Urothelium cell line (cell line): ENCODE measurements at places on chromosomes 6 and 20.

DNA sequence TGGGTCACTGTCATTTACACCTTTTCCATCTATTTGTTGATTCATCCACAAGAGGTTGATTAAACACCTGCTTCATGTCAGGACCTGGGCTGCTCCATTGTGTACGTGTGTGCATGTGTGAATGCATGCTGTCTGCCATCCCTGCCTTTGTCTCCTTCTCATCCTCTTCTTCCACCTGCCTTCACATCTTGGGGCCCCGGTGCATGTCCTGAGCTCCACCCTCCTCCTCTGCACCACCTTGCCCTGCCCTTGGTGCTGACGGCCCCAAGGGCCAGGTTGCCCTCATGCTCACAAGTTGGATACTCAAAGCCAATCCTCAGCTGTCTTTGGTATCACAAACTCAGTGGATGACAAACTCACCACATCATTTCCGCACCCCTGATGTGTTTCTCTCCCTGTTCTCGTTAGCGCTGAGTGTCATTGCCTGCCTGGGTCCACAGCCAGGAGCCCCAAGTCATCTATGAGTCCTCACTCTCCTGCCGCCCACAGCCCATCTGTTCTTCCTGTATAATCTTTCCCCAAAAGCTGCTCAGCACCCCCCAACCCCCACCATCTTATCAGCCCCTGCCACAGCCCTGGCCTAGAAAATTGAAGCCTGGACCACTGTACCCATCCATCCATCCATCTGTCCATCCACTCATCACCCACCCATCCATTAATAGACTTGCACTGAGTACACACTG, 85.0 kb downstream of the SRC start:
- no peak for DNase-seq

- peak; percentile 26 for DNase-seq
Measured at GRCh38 chr6:30013291-30013922, 47.7 kb upstream of the POLR1H start.

DNA sequence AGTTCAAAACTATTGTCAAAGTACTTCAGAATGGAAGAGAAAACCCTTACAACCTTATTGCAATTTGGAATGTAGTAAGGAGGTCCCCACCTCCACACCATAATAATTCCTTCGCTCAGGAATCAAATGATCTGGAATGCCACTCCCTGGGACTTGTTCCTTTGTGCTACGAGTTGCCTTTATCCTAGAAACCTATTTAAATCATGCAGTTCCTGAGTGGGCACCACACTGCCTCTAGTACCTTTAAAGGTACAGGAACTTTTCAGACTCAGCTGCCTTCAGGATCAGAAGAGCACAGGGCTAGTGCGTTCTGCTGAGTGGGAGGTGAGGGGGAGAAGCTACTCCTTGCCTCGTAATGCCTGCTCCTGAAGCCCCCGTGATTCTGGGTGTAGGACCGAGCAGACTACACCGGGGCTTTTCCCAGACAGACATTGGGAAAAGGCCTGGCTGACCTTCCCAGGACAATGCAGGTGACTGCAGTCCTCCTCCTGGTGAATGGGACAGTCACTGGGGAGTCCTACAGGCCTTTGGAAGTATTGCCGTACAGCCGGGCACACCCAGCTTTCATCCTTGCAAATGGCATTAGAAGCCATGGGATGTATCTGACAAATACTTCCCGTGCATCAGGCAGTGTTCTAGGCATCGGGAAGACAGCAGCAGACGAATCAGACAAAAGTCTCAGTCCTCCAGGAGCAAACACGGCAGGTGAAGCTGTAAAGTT, 11.8 kb upstream of the TUBB2B start:
- no peak for DNase-seq

- DNase-seq = no peak
Measured at GRCh38 chr6:36826520-36827227, 12.6 kb downstream of the CPNE5 start.

- DNase-seq = no peak
Measured at GRCh38 chr6:131780600-131780999, 27.2 kb upstream of the ENPP1 start.

GRCh38 chr6:83873869-83874268, 14.4 kb downstream of the CYB5R4 start:
- no peak for DNase-seq

- peak; percentile 76 for DNase-seq
Measured at GRCh38 chr6:26351544-26351953, 13.4 kb upstream of the BTN3A2 start.

GRCh38 chr20:19823971-19824370, 65.9 kb downstream of the RIN2 start:
- DNase-seq = no peak

DNA sequence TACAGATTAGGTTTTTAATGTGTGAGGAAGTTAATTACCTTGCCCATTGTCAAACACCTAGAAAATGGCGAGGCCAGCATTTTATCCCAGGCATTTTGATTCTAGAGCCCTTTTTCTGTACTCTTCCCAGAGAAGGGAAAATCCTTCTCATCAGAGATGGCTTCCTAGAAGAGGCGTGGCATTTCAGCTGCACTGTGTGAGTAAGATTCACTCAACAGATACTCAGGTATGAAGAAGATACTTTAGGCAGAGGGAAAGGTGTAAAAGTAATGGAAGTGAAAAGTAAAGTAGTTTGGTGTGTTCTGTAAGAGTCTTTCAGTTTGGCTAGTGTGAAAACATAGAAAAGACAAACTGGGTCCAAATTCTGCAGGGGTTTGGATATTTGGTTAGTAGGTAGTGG, 113.8 kb downstream of the MAP3K4 start:
- DNase-seq = no peak
